Foreskin fibroblast (primary cell): ENCODE measurements at places on chromosomes 1 and 21.

- DNase-seq, result no peak
These were observed 182.0 kb upstream of the RUNX1 start for GRCh38 chr21:35231090-35231489.

DNA sequence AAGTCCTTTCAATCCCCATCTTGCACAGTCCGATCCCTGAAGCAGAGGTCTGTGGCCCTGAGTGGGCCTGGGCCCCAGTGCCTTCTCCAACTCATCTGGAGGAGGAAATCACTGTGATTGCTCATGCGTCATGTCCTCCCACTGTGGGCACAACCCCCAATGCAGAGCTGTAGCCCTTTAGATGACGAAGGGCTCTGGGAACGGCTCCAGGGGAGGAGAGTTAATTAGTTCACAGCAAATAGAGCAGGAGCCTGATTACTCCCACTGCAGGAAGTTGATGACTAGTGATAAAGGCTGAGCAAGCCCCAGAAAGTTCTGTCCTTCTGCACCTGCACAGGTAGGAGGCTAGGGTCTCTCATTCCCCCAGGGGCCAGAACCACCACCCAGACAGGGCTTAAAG, 111.5 kb downstream of the CCDC185 start:
- peak; percentile 58 for DNase-seq

GRCh38 chr1:193951984-193952383, 765.6 kb upstream of the B3GALT2 start:
- DNase-seq, result peak; percentile 12

DNA sequence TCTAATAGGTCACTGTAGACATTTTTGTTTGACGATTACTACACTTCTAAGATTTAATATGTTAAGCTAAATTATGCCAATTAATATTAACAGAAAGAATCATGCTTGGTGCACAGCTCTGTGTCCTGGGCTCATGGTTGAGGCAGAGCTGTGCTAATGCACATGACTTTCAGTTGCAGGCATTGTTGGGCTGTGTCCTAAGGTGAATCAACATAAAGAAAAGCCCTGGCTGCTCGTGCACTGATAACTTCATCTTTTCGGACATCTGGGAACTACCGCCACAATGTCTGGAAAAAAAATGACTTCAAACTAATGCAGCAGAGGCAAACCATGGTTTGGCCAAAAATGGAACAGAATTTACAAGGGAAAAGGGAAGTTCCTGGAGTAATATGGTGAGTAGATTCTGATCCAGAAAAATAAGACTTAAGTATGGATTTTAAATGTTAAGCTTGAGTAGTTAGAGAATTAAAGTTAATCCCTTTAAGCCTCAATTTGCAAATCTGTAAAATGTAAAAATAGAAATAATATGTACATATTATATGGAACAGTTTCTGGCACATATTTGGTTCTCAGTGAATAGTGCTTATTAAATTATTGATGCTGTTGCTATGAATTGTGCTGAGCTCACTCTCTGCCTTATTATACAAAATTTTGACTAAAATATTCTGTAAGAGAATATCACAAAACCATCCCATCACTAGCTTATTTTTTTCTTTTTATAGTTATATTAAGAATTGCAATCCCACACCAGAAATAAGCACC, 186.1 kb downstream of the BRINP2 start:
- DNase-seq, result no peak

- no peak for DNase-seq
These were observed 11.2 kb upstream of the HYI start for GRCh38 chr1:43464681-43465504.

DNA sequence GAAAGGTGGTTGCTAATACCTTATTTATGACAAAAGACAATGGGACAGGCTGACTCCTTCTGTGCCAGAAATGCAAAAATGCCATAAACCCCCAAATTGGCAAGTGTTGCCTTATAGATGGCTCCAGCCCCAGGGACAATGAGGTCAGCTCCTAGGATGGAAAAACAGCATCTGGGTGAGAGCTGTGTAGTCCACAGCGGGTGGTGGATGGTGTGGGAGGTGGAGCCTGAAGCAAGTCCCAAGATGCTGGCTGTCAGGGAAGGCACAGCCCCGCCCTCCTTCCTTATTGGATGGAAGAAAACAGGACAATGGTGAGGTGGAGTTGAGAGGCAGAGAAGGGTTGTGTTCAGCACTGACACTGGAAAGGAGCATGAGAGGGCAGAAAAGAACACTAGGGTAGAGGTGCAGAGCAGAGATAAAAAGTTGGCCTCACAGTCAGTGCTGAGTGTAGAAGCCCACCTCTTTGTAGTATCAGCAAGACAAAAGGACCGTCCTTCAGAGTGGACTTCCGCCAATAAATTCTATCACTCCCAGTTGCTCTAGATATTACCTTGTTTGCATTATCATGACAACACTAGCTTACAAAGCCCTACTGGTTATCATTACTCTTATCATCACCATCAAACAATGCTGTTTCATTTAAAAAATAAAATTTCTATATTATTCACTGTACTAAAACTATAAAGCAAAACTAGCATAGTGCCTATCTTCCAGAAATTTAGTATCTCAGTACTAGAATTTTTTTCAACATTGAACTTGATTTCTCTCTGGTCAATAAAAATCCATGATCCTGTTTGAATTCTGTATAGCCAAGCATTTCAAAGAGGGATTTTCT, 3.7 kb upstream of the SDE2 start:
- peak; percentile 83 for DNase-seq

GRCh38 chr1:955474-955873, 3.6 kb downstream of the NOC2L start:
- no peak for DNase-seq
